ENCODE measurements at places on chromosomes 6 and 20. TPM values are rescaled to one million over a fixed set of nuclear protein-coding genes. Genes with fewer than 3 reads are reported as not detected.

The NDUFAF4 gene
- 26.9 TPM for total RNA-seq

The COX4I2 gene
- 3.2 TPM for total RNA-seq

The NFKBIL1 gene
- total RNA-seq: 21.8 TPM

The RIPK1 gene
- total RNA-seq: 23.1 TPM

The PTPRT gene
- total RNA-seq: 12.1 TPM

The UBD gene
- total RNA-seq: not detected

The PPIL6 gene
- 10.0 TPM for total RNA-seq

Data from camera-type eye (tissue), 1 donor.